ENCODE measurements at places on chromosomes 12 and 14. TPM values are rescaled to one million over a fixed set of nuclear protein-coding genes. Genes with fewer than 3 reads are reported as not detected.

DNA sequence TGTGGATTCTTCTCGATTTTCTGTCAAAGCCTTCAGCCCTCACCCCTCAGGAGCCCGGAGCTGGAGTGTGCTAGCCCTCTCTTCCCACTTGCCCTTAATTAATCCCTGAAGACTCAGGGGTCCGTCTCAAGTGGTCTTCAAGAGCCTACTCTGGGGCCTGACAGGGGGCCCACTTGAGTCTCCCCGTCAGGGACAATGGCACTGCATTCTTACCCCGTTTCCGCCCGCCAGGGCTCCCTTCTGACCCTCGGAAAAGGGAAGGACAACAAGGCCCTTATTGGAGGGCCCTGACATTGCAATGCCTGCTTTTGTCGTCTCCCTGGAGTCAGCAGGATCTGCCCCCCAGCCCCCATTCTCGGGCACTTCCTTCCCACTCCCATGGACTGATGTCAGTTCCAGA, 34.4 kb downstream of the TBX3 start:
- H3K36me3 ChIP-seq, result peaks cover 2% of the 10 kb centered on the region
- no peak overlapping the region for H3K4me3 ChIP-seq
- no peak for DNase-seq

- H3K27me3 ChIP-seq, result peaks cover 36% of the 10 kb centered on the region
- peaks cover 6% of the 10 kb centered on the region for H3K36me3 ChIP-seq
- H3K4me1 ChIP-seq, result peaks cover 13% of the 10 kb centered on the region
- H3K27ac ChIP-seq, result peak overlapping the region; percentile 51
- H3K4me3 ChIP-seq, result peak overlapping the region; percentile 62
Measured at GRCh38 chr12:65156366-65156841, 13.0 kb upstream of the LEMD3 start.

GRCh38 chr12:105228494-105228893, 7.5 kb downstream of the APPL2 start:
- H3K4me3 ChIP-seq, result no peak overlapping the region
- H3K4me1 ChIP-seq, result peaks cover 26% of the 10 kb centered on the region
- no peak for DNase-seq
- H3K27ac ChIP-seq, result peak overlapping the region; percentile 1
- H3K36me3 ChIP-seq, result peaks cover 9% of the 10 kb centered on the region
- no peaks in the 10 kb centered on the region for H3K27me3 ChIP-seq

- no peak overlapping the region for H3K27ac ChIP-seq
- H3K4me1 ChIP-seq, result no peaks in the 10 kb centered on the region
- no peak overlapping the region for H3K4me3 ChIP-seq
- DNase-seq, result no peak
- no peaks in the 10 kb centered on the region for H3K36me3 ChIP-seq
Measured at GRCh38 chr12:84507956-84508850, 404.4 kb downstream of the SLC6A15 start.

GRCh38 chr12:104439137-104439536, 17.6 kb upstream of the CHST11 start:
- H3K4me1 ChIP-seq, result peaks cover 10% of the 10 kb centered on the region
- no peak for DNase-seq
- no peak overlapping the region for H3K4me3 ChIP-seq

- H3K27ac ChIP-seq, result peak overlapping the region; percentile 19
- no peak for DNase-seq
- peaks cover 8% of the 10 kb centered on the region for H3K36me3 ChIP-seq
- H3K27me3 ChIP-seq, result no peaks in the 10 kb centered on the region
Measured at GRCh38 chr12:122130150-122130549, 43.9 kb downstream of the IL31 start.

DNA sequence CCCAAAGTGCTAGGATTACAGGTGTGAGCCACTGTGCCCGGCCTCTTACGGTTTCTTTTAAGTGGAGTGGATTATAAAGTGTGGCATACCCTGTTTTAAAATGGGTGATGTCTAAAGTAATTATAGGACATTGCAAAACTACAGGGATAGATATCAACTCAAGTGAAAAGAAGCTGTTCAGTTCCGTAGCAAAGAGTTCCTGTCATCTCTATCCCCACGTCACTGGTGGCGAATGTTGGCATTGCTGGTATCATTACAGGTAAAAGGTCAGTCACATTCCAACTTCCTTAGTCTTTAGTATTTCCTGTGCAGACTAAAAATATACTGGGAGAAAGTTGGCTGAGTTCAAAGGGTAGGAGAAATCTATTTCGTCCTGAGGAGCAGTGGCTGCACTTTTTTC, 95.6 kb upstream of the SLC38A2 start:
- DNase-seq, result no peak
- H3K4me3 ChIP-seq, result no peak overlapping the region
- H3K27ac ChIP-seq, result no peak overlapping the region
- no peaks in the 10 kb centered on the region for H3K27me3 ChIP-seq

GRCh38 chr12:131094831-131095805, 141.4 kb downstream of the ADGRD1 start:
- H3K36me3 ChIP-seq, result no peaks in the 10 kb centered on the region
- no peak overlapping the region for H3K4me3 ChIP-seq
- no peak for DNase-seq
- peaks cover 9% of the 10 kb centered on the region for H3K4me1 ChIP-seq

GRCh38 chr14:67859169-67859749, 39.7 kb downstream of the RAD51B start:
- DNase-seq, result no peak
- H3K27me3 ChIP-seq, result no peaks in the 10 kb centered on the region
- H3K27ac ChIP-seq, result no peak overlapping the region
- peaks cover 6% of the 10 kb centered on the region for H3K4me1 ChIP-seq

DNA sequence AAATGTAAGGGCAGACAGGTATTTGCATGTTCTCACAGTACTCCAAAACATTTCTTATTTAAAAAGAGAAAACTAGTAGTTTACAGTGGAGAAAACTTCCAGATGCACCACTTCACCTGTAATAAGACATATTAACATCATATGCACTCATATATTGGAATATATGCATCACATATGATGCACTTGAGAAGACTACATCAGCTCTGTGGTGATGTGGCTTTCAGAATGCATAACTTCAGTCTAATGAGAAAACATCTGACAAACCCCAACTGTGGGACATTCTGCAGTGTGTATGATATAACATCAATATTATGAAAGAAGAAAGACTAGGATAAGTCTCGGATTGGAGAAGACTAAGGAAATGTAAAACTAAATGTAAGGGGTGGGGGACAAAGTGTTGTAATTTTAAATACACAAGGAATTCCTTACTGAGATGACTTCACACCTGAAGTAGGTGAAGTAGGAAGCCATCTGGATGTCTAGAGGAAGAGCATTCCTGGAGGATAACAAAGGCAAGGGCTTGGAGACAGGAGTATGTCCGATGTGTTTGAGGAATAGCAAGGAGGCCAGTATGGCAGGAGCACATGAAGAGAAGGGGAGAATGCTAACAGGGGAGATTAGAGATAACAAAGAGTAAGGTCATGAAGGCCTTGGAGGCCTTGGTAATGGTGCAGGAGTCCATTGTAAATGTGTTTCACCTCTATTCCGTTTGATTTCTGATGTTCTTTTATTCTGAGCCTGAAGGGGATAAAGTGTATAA, 49.0 kb downstream of the CNOT2 start:
- no peak overlapping the region for H3K4me3 ChIP-seq
- no peaks in the 10 kb centered on the region for H3K27me3 ChIP-seq
- H3K36me3 ChIP-seq, result peaks cover 2% of the 10 kb centered on the region
- H3K27ac ChIP-seq, result no peak overlapping the region
- no peak for DNase-seq

GRCh38 chr12:19940267-19940666, 428.1 kb upstream of the PDE3A start:
- no peaks in the 10 kb centered on the region for H3K4me1 ChIP-seq
- no peaks in the 10 kb centered on the region for H3K27me3 ChIP-seq
- no peak for DNase-seq

DNA sequence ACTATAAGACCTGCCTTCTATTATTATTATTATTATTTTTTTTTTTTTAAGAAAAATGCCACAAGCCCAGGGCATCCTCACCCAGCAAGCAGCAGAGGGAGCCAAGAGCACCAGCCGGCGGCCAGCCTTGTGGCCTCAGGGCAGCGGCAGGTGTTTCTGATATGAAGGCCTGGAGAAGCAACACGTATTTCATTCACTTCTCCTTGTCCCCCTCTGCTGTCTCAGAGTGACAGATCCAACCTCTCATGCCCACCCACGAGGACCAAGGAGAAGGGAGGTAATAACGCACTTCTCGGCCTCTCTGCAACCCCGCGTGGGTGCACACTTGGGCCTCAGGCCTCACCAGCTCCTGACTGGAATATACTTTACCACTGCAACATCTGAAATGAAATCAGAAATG, 25.4 kb downstream of the CDC42BPB start:
- peaks cover 5% of the 10 kb centered on the region for H3K4me1 ChIP-seq
- H3K4me3 ChIP-seq, result no peak overlapping the region
- no peak overlapping the region for H3K27ac ChIP-seq
- H3K36me3 ChIP-seq, result no peaks in the 10 kb centered on the region

DNA sequence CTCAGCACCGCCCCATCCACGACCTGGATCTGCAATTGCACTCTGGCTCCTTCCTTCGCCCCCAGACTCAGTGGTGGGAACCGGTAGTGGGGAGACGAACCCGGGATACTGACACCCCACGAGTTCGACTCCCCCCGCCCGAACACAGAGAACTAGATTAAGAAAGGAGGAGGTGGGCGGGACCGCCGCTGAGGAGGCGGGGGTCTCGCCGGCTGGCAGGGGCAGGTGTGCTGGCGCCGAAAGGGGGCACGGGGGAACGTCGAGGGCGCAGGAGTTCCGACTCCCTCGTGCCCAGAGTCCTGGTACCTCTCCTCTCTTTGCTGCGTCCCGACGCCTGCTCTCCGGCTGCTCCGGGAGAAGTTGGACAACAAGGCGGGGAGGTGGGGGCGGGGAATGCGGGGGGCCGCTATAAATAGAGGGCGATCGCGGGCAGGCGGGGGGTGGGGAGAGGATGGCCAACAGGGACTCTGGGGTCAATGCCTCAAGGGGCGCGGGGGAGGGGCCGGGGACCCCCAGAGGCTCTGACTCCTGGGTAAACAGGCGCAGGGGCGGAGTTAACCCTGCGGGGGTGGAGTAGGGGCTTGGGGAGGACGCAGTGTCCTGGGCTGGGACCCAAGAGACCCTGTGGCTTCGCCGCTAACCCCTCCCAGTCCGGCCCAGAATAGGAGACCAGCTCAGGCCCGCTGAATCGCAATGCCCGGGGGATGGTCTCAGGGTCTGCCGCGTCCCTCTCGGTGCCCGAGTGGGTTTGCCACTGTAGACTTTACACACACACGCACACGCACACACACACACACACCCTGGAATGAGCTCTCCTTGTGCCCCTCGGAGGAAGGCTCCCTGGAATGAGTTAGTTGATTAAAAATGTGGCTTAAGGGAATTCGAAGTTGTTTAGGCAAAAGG, 761 bp upstream of the NDRG2 start:
- no peak for DNase-seq
- H3K27me3 ChIP-seq, result no peaks in the 10 kb centered on the region
- H3K4me3 ChIP-seq, result peak overlapping the region; percentile 95
- peaks cover 21% of the 10 kb centered on the region for H3K4me1 ChIP-seq
- H3K36me3 ChIP-seq, result peaks cover 2% of the 10 kb centered on the region

DNA sequence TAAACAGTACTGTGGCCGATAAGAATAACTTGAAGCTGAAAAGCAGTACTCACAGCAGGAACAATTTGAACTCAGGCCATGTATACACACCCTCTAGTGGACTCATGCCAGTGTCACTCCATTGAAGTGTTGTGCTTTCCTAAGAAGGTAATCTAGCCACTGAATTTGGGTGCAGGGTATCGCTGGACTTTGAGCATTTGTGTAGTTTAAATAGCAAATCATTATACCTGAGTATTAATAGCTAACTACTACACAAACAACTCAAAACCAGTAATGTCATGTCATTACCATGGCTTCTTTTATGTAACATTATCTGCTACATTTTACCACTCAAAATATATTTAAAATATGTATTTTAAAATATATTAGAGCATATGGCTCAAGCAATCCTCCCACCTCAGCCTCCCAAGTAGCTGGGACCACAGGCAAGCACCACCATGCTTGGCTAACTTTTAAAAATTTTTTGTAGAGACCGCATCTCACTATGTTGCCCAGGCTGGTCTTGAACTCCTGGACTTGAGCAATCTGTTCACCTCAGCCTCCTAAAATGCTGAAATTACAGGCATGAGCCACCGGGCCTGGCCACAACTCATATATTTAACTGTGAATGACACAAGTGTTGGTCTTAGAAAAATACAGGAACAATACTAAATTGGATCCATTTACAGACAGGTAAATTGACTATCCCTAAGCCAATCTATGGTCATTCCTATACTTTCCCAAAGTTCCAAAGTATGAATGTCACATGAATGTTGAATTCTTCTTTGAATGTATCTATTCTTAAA, 25.6 kb upstream of the ARID4A start:
- no peaks in the 10 kb centered on the region for H3K36me3 ChIP-seq
- no peak overlapping the region for H3K4me3 ChIP-seq
- H3K27ac ChIP-seq, result peak overlapping the region; percentile 2
- DNase-seq, result no peak

DNA sequence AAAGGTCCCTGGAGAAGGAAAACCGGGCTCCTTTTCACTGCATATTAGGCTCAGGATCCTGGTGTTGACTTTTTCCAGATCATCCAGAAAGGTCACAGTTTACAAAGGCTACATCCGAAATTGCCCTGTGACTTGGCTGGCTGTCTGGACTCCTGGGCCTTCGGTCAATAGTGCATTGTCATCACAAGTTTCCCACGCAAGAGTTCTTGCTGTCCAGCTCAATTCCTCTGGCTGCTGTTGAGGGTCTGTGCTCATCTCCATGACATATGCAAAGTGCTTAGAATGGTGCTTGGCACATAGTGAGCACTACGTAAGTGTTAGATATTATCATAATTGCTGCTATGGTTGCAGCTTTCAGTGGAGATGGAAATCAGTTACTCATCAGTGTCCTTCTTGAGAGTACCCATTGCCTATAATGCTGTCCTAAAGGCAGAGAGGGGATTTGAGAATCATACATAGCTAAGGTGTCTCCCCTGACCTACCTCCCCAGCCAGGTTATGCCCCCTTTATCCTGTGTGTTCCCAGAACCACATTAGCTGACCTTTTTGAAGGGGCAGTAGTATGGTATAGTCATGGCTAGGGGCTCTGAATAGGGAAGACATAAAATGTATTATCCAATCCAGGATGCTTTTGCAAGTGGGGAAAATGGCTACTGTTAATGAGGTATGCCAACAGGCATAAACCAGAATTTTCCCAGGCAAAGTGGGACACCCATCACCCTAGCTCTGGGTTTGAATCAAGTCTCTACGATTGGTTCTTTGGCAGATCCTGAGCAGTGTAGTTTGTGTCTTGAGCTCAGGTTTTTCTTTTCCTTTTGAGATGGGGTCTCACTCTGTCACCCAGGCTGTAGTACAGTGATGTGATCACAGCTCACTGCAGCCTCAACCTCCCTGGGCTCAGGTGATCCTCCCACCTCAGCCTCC, 132.0 kb upstream of the CCND2 start:
- peak overlapping the region; percentile 95 for H3K27ac ChIP-seq
- no peaks in the 10 kb centered on the region for H3K27me3 ChIP-seq
- peaks cover 32% of the 10 kb centered on the region for H3K4me1 ChIP-seq
- DNase-seq, result no peak
- no peaks in the 10 kb centered on the region for H3K36me3 ChIP-seq
- peak overlapping the region; percentile 97 for H3K4me3 ChIP-seq

- no peak for DNase-seq
- H3K36me3 ChIP-seq, result no peaks in the 10 kb centered on the region
- no peaks in the 10 kb centered on the region for H3K4me1 ChIP-seq
- H3K27me3 ChIP-seq, result peaks cover 5% of the 10 kb centered on the region
- no peak overlapping the region for H3K27ac ChIP-seq
- no peak overlapping the region for H3K4me3 ChIP-seq
Measured at GRCh38 chr12:114711689-114712152, 27.7 kb upstream of the TBX3 start.

Gene DIO2
- not detected for total RNA-seq

Gene TAS2R7
- total RNA-seq, result not detected

Gene MYRFL
- not detected for total RNA-seq

Gene KCNJ8
- total RNA-seq, result not detected

Gene PIK3C2G
- not detected for total RNA-seq

Gene SMIM41
- not detected for total RNA-seq

All from T-helper 17 cell (primary cell).